ENCODE measurements at places on chromosomes 11 and 22. TPM values are rescaled to one million over a fixed set of nuclear protein-coding genes. Genes with fewer than 3 reads are reported as not detected.

DNA sequence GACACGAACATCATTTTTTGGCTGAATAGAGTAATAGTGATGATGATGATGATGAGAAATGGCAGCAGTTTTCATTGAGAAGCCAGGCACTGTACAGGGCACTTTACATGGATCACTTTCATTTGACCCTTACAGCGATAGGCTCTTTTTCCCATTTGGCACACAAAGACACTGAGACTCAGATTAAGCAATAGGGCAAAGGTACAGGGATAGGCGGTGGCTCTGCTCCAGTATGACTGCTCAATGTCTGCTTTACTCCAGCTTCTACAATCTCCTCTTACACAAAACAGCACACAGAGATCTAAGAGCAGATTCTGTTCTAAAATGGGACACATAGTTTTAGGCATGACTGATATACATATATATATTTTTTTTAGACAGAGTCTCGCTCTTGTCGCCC, 40.6 kb downstream of the MPPED2 start:
- no peak for DNase-seq

DNA sequence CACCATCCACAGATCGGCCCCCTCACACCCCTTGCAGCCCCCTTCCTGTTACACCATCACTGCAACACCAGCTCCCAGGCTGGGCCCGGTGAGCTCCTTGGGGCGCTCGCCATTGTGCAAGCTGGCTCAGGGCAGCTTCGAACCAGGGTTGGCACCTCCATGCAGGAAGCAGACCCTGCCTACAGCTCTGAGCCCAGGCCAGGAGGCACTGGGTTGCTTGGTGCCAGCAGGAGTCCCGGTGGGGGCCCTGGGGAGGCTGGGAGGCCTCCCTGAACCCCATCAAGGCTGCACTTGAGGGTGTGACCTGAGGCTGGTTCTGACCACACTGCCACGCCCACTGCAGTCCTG, 417.1 kb downstream of the CTTN start:
- DNase-seq, result no peak

DNA sequence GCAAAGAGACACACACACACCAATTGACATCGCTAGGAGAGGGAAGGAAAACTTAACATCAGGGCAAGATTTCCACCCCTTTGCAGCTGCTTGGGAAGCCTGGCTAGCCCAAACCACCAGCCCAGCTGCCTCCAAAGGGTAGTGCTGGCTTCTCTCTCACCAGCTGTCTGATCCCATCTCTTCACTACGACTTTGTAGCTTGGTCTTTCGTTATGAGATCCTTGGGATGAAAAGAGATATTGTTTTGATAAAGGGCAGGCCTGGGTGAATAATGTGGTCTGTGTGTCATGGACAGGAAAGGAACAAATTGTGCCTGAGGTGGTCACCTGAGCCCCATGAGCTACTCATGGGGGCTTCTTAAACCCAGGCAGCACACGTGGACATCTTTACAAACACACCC, 101.9 kb downstream of the ARL14EP start:
- no peak for DNase-seq

Gene CARNS1
- total RNA-seq, result 8.6 TPM

GRCh38 chr11:2807025-2807681, 78.4 kb downstream of the CDKN1C start:
- DNase-seq, result peak; percentile 77

- DNase-seq, result no peak
These were observed 56.3 kb upstream of the PDE3B start for GRCh38 chr11:14587258-14587657.

- DNase-seq, result no peak
These were observed 1.2 kb downstream of the EPS8L2 start for GRCh38 chr11:706957-707816.

DNA sequence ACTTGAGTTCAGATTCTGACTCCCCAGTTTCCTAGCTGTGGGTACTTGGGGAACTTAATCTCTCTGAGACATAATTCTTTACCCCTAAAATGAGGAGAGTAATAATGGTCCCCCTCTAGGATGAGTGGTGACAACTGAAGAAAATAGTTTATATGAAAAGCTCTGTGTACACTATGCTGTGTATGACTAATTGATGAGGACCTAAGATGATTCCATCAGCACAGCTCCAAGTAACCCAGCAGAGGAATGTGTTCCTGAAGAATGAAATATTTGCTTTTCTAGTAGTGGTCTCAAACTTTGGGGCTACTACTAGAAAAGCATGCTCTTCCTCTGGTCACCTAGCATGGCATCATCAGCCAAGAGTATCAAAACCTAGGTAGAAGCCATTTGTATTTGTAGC, 217.3 kb upstream of the NARS2 start:
- no peak for DNase-seq

GRCh38 chr11:66264914-66265313, 3.5 kb upstream of the RAB1B start:
- no peak for DNase-seq

DNA sequence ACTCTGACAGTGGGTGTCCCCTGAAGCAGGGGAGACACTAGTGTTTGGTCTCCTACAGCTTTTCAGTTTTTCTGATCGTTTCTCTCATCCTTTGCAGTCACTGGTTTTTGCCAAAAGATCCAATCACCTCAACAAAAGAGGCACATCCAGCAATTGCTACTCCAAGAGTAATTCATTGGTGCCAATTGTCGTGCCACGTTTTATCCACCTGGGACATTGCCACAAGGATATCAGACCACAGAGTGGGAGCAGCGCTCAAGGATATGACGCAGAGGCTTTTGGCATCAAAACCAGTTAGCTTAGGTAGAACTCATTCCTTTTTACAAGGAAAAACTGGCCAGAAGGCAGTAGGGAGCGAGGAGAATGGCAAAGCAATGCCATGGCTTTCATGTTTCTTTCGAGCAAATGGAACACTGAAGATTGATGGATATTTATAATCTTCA, 40.9 kb upstream of the BLID start:
- DNase-seq, result peak; percentile 74

DNA sequence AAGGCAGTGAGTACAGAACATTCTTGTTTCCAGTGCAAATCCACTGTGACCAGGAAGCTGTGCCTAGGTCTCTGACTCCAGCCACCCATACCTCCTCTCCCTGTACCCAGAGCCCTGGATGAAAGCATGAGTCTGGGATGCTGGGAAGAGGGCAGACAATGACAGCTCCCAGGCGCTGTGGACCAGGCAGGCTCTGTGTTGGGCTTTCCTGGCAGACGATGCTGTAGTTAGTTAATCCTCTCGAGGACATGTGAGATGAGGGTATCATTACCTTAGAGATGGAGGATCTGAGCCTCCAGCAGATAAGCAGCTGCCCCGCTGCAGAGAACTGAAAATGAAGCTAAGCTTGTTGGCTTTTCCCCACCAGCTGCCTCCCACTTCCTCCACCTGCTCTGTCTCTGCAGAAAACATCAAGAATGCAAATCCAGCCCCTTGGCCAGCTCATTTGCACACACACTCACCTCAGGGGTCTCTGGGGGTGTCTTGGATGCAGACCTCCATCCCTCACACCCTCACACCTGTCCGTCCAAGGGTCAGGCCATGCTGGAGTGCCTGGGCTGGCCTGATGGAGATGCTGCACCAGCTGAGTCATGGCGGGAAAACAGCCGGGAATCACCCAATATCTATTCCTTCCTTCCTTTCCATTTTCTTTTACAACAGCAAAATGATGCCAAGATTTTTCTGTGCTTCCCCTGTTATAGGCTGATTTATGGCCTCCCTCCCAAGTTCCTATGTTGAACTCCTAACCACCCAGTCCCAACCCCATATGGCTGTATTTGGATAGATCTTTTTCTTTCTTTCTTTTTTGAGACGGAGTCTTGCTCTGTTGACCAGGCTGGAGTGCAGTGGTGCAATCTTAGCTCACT, 94.9 kb upstream of the SEPTIN5 start:
- no peak for DNase-seq

Gene ZNHIT2
- 2.7 TPM for total RNA-seq

All from spinal cord (tissue), 10 donors.